ENCODE measurements at places on chromosomes 6 and 20. TPM values are rescaled to one million over a fixed set of nuclear protein-coding genes. Genes with fewer than 3 reads are reported as not detected.

CTCFL gene
- 0.90 TPM for total RNA-seq

DNA sequence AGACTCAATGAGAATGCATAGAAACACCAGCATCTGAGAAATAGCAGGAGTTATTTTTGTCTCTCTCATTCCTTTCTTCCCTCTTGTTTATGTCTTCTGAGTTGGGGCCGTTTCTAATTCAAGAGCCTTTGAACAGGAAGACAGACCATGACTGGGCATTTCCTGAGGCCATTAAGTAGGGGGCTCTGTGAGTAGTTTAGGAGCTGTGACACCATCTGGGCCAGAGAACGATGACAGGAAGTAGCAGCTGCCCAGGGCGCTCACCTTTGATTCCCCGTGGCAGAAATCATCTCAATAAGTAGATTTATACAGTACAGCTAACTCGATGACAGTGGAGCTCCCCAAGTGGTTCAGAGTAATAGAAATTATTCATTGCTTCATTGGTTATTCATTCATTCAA lies 298.4 kb upstream of the PLN start:
- peak; percentile 95 for DNase-seq
- no peak overlapping the region for H3K4me3 ChIP-seq

- H3K4me3 ChIP-seq = no peak overlapping the region
- no peaks in the 10 kb centered on the region for H3K4me1 ChIP-seq
- peaks cover 4% of the 10 kb centered on the region for H3K27me3 ChIP-seq
Observed at GRCh38 chr6:142645663-142646062, 299.3 kb downstream of the HIVEP2 start.

GRCh38 chr6:118740372-118740771 lies 89.0 kb upstream of the CEP85L start:
- no peaks in the 10 kb centered on the region for H3K27me3 ChIP-seq
- no peak overlapping the region for H3K4me3 ChIP-seq
- no peak overlapping the region for H3K27ac ChIP-seq

DNA sequence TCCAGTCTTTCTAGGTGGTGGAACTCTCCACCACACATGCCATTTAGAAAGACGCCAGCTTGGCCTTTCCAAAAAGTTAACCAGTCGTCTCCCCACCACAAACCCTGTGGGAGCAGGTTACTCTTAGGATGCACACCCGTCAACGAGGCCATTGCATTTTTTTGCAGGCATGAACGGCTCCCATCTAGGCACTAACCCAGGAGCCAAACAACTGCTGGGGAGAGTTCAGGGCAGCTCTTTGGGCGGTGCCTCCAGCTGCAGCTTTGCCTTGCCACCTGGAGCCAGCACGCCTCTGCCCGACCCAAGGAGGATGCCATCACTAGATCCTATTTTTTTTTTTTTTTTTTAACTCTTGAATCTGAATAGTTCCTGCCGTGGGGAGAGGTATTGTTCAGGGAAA lies 39.9 kb downstream of the TBC1D7 start:
- H3K4me1 ChIP-seq = no peaks in the 10 kb centered on the region
- no peak for DNase-seq
- H3K4me3 ChIP-seq = no peak overlapping the region
- no peak overlapping the region for H3K27ac ChIP-seq
- H3K27me3 ChIP-seq = no peaks in the 10 kb centered on the region

GSTA1 gene
- total RNA-seq = not detected

DNA sequence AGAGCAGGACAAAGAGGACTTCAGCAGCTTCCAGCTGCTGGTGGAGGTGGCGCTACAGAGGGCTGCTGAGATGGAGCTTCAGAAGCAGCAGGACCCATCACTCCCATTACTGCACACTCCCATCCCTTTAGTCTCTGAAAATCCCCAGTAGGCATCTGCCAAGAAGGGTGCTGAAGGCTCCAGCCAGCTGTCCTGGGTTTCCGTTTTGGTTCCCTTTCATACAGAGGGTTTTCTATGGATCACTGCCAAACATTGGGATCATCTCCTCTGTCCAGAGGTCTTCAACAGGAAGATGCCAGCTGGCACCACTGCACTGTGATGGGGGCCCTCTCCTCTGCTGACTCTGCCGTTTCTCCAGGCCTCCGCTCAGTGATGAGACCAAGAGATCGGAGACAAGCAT lies 14.3 kb upstream of the RAB5IF start:
- DNase-seq = no peak
- no peak overlapping the region for H3K4me3 ChIP-seq
- H3K4me1 ChIP-seq = peaks cover 6% of the 10 kb centered on the region
- no peaks in the 10 kb centered on the region for H3K27me3 ChIP-seq
- no peak overlapping the region for H3K27ac ChIP-seq
- H3K36me3 ChIP-seq = peaks cover 61% of the 10 kb centered on the region
